Hepatic stellate cell (primary cell): ENCODE measurements at places on chromosomes 12 and 14.

DNA sequence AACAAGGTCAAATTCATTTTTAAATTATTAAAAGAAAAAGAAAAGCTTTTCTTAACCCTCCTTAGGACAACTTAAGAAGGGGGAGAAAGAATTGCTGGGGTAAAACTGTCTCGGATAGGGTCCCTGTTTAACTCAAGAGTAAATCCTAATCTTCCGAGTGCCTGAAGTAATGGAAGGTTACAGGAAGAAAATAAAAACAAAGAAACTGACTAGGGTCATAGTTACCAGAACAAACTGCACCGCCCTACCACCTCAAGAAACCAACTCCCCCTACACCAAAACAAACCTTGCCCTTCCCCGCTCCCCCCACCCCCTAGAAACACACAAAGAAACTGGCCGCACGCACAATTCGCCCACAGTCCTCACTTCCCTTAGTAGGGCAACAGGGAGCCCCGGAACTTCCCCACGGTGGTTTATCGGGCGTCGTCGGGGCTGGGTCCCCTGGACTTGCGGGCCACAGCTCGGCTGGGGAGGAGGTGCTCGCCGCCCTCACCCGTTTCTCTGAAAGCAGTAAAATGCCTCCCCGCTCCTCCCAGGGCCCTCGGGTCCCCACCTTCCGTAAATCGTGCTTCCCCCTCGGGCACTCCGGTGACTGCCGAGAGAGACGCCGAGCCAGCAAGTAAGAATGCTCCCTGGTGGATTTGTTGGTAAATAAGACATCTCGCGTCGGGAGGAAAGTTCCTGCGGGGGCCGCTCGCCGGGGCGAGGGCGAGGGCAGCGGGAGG lies 2.4 kb downstream of the SINHCAF start:
- DNase-seq, result peak; percentile 21

GRCh38 chr12:12217018-12217359 lies 49.9 kb downstream of the LRP6 start:
- DNase-seq, result no peak

- peak; percentile 90 for DNase-seq
These were observed 5.3 kb downstream of the PHB2 start for GRCh38 chr12:6965026-6965661.

GRCh38 chr12:92144631-92145480 lies 790 bp downstream of the BTG1 start:
- DNase-seq, result peak; percentile 24

DNA sequence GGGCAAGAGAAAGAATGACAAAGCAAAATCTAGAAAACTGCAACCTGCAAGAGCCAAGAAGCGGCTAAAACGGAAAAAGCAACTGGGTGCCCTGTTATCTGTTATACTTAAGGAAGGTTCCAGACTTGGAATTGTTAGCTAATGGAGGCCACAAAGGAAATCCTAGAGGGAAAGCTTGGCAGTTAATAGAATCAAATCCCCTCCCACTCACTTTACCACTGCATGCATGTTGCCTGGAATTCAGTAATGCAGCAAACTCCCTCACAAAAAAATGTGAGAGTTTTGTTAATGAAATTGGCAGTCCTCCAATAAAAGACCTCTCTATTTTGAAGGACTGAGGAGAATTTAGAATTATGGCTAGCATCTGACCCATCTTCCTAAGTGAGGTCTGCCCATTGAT lies 164.2 kb upstream of the SOX5 start:
- no peak for DNase-seq

DNA sequence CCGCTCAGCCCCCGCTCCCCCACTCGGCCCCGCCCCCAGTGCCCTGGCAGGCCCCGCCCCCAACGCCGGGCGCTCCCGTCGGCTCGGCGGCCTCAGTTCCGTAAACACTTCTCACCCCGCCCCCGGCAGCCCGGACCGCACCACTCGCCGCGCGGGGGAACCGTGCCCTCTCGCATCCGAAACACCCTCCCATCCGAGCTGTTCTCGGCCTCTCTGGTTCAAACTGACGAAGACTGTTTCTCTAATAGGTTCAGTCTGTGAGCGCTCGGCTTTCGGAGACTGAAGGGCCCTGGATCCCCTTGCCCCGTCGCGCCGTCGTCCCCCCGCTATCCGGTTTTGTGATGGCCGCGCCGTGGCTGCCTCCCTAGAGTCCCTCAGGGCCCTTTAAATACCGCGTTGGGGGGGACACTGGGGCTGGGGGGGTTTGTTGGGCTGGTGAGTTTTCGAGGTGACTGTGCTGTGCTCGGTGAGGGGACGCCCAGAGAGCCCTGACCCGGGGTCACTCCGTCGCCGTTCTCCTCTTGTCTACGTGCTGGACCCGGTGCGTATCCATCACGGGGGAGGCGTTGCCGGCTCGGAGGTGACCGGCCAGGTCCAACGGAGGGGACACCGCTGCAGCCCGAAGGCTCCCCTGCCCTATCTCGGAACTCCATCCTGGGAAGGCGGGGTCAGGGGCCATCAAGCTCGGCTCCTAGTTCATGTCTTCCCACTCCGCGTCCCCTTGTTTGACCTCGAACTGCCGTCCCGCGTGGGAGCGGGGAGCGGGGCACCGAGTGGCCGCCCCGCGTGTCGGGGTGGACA lies at the start of gene TCP11L2:
TSS of gene TCP11L2 (plus strand) at position 333 of the 801 bp plus-strand sequence. CDS start 8,343 bp downstream, outside the sequence.
- peak; percentile 85 for DNase-seq

DNA sequence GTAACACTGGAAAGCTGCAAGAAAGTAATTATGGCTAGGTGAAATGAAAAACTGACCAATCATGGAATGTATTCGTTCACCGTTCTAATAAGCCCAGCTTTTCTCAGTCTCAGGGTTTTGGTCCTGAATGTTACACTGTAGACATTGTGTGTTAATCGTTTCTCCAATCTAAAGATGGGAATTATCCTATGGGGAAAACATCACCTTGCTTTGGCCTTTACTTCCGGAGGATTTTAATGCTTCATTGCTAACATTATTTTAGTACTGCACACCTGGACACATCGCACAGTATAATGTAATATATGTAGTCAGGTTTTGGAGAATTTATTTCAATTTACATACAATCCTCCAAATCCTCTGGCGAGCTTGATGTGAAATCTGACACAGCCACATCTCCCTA lies 1.2 kb upstream of the TRHDE start:
- no peak for DNase-seq
